ENCODE measurements at places on chromosomes 2 and 18. TPM values are rescaled to one million over a fixed set of nuclear protein-coding genes. Genes with fewer than 3 reads are reported as not detected.

DNA sequence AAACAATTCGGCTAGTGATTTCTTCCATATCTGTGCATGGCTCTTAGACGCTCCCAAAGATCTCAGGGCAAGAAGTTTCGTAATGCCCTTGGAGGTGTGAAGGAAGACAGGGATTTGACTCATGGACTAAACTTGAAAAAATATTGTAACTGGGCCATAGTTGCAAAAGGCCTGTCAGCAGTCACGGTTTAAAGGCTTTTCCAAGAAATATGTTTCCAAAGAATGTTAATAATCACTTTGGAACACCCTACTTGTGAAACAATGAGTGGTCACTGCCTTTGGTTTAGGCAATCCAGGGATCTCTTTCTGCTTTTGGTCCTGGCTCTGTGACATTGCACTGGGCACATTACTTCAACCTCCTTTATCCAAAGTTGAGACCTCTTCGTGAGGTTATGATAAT is 102.5 kb upstream of the RASGRP3 start:
- DNase-seq: peak; percentile 91

- no peak for DNase-seq
Observed at GRCh38 chr2:25494616-25495015, 152.9 kb upstream of the DNMT3A start.

- no peak for DNase-seq
Observed at GRCh38 chr18:7646174-7646886, 79.2 kb downstream of the PTPRM start.

DNA sequence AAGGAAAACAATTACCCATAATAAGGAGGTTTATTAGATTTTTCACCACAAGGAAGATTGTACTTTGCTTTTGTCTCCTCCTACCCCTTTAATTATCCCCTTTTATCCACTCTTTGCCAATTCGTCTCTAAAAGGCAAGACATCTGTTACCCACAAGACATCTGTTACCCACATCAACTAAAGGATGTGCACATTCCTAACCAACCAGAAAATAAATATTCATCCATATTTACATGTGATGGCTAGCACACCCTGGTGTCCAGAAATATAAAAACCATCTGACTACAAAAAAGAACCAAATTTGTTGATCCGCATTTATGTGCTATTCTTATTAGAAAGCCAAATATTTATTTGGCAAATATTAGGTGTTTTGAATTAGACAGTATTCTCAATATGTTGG is 35.7 kb downstream of the ACVR1C start:
- DNase-seq: peak; percentile 10

The ALPG gene
- total RNA-seq: not detected

The ZNF804A gene
- total RNA-seq: not detected

DNA sequence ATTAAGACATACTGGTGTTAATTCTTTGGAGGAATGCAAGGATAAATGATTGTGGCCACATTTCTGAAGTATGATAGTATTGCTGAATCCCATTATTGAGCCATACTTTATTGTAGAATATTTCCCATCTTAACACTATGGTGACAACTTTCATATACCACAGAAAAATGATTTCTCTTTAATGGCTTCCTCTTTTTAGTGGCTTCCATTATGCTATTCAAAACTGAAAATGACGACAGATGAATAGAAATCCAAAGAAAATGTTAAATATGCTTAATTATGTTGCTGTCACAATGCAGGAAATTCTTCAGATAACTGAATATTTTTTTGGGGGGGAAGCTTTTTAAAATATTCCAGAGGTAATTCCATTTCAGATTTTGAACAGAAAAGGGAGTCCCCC is 88.9 kb upstream of the TMEM200C start:
- no peak for DNase-seq

GRCh38 chr2:145161656-145162055 is 641.7 kb upstream of the ZEB2 start:
- DNase-seq: no peak

- DNase-seq: peak; percentile 9
Observed at GRCh38 chr2:60947056-60947455, 65.7 kb downstream of the REL start.

DNA sequence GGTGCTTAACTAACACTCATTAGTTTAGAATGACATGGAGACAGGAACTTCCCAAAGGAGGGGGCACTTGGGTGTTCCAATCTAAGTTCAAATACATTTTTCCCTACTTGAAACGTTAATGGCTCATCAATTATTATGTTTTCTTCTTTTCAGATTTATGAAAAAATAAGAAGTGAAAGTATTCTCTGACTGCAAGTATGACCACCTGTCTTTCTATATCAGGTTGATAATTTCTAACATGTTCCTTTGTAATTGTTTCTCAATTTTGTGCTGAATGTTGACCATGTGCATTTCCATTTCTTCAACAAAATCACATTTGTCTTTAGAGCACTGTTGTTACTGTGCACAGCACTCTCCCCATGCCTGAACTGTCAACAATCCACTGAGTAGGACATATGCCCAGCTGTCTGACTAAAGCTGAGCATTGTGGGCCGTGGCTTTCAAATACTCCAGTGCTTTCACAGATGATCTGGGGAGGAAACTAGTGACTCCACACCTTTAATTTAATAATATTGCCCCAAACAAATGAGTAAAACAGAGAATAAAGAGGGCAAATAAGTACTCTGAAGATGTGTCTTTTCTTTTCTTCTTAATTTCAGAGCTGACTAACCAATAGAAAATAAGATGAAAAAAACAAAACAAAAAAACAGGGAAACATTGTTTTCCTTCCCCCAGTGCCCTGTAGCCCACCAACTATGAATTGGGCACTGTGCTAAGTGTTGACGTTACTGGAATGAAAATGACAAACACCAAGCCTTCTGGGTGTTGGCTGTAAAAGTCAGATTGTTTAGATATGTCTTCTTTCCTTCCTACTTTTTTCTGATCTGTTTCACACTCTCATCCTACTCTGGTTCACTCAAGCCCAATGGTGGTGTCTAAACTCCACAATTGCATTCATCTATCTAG is 16.0 kb downstream of the LANCL1 start:
- DNase-seq: no peak

- DNase-seq: no peak
Observed at GRCh38 chr2:222955008-222955407, 94.2 kb downstream of the ACSL3 start.

- DNase-seq: no peak
Observed at GRCh38 chr2:180715044-180715443, 265.4 kb upstream of the UBE2E3 start.

The CXCR1 gene
- total RNA-seq: 0.12 TPM

The CRYGC gene
- total RNA-seq: not detected

The SLC9A4 gene
- not detected for total RNA-seq

DNA sequence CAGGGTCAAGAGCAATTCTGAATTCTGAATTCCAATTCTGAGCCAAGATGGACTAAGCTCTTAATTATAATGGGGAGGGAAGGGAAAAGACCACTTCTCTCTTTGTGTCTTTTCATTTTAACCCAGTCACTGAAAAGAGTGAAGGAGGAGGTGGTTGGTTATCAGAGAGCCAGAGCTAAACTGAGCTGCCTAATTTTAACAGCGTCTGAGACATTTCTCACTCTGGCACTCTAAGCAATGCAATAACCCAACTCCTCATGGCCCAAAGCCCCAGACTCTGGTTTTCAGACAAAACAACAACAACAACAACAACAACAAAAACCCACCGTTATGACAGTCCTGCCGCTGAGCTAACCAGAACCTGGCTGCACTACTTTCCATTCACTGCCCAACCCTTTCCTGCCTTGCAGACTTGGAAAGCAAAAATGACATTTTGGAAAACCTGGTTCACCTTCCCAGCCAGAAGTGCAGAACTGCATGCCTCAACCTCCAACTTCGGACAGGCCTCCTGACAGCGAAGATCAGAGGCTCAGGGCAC is 1.0 kb downstream of the CHST10 start:
- no peak for DNase-seq
